ENCODE measurements at places on chromosomes 2 and 18.

DNA sequence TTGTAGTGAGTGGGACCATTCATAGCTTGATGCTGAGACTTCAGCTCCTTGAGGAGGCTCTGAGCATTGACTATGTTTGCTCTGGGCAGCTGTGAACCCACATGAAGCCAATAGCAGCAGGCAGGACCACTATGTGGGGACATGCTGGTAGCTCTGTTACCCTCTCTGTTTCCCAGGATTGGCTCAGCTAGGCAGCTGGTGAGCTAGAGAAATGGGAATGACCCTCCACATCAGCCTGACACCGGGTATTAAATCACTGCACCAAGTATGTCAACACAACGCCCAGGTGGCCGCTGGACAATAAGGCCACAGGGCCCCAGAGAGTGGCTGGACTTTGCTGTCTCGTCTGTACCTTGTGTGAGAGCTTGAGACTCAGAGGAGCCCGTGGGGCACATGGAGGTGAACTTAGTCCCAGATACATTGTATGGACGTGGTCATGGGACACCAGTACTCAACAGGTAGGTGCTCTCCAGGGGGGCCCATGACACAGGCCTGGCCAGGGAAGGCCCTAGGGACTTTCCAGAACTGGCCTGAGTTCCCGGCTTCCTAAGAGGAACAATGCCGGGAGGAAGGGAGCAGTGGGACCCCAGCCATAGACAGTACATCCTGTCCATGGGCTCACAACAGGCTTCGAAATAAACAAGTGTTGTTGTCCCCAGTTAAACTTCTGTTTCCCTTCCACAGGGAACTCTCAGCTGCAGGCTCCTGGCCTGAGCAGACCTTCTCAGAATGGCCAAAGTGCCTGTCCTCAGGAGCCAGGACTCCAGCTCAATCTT is 35.2 kb downstream of the HS1BP3 start:
- no peak for DNase-seq

GRCh38 chr2:149616681-149617456 is 29.3 kb upstream of the MMADHC start:
- no peak for DNase-seq

GRCh38 chr18:5738526-5738925 is 156.8 kb downstream of the TMEM200C start:
- no peak for DNase-seq

DNA sequence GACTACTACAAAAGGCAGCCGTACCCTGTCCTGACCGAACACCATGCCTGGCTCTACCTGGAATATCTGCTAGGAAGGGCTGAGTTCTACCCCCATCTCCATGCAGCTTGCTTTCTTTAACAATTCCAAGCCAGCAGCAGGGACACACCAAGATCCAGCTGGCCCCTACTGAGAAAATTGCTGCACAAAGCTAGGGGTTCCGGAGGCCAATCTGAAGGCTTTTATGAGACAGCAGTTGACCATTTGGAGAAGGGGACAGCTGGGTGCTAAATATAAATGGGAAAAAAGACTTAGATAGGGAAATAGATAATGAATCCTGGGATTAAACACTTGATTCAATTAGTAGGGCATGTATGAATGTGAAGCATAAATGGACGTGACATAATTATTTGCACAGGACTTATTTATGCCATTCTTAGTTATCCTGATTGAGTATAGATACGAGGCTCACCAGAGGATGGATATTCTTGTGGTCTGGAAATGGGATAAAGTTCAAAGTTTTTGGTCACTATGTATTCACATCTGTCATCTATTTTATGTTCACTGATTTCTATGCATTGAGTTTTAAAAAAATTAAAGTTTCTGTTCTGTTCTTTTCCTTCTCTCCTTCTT is 204.0 kb downstream of the ZNF521 start:
- no peak for DNase-seq

- no peak for DNase-seq
Measured at GRCh38 chr18:48037481-48038271, 107.2 kb upstream of the SMAD2 start.

DNA sequence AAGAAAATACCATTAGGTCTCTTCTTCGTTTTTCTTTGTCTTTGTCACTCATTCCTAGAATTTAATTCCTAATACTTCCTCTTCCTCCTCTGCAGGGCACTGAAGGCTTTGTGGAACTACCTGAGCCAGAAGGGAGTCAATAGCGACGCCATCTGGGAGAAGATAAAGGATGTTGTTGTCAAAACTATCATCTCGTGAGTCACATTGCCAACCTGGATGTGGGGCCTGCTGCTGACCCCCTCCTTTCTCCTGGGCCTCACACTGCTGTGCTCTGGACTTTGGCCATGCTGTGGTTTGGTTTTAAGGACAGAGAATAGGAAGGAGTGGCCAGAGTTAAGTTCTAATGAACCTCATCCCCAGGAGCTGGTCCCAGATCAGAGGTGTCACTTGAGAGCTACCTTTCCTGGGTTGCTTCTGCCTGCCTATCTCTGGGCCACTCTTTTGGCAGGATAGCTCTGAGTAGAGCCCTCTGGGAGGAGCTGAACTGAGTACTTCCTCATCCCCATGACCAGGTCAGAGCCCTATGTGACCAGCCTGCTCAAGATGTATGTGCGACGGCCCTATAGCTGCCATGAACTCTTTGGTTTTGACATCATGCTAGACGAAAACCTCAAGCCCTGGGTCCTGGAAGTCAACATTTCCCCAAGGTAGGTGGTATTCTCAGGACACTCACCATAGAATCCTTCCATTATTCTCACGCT is 33.1 kb upstream of the CYP27A1 start:
- no peak for DNase-seq

DNA sequence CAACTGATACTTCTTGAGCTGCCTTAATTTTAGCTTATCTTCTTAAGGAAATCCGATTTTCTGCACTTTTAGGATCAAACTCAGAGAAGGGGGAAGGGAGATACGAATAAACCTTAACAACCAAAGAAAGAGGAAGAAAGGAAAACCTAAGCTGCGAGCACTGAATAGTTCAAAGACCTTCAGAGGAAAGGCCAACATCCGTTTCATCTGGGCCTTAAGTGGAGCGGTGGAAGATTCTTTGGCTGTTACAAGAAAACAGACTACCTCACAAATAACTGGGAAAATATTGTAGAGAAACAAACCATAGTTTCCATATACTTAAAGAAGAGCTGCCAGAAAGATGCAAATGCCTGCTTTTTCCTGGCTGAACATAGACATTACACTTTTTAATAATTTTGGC is 43.6 kb downstream of the VIT start:
- no peak for DNase-seq

GRCh38 chr2:86673986-86674670 is 46.0 kb upstream of the RMND5A start:
- no peak for DNase-seq

DNA sequence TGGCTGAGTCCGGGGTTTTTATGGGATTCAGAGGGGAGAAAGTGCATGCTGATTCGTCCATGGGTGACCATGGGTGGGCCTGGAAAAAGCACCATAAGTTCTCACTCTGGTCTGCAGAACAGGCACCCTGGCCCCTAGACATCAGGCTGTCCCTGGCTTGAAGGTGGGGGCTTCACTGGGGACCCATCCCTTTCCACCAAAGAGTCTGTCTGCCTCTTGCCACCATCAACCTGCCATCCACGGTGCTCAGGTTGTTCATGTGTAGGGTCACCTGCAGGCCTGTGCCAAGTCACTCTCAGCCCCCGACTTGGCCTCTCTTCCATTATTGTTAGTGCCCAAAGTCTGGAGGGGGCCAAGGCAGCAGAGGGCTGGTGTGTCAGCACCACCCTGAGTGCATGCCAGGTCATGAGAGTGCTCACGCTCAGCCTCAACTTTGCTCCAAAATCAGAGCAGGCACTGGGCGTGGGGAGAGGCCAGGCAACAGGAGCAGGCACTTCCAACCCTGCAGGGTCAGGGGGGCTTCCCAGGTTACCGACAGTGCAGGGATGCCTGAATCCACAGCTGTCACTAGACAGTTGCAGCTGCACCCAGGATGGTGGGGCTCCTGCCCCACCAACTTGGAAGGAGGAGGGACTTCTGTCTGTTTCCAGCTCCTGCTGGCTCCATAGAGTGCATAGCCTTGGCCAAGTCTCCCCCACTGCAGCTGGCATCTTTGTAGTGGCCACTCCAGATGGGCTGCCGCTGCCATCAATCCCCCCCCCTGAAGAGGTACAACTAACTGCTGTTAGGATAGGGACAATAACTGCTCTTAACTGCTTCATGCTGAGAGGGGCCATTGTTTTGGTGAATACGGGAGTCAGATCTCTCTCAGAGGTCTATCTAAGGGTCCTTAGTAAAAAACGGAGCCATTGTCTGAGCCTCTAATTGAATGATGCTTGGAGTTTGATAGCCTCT is 209.3 kb downstream of the AKAIN1 start:
- DNase-seq = no peak

- DNase-seq = no peak
Measured at GRCh38 chr2:232022718-232023117, 61.2 kb downstream of the DIS3L2 start.

DNA sequence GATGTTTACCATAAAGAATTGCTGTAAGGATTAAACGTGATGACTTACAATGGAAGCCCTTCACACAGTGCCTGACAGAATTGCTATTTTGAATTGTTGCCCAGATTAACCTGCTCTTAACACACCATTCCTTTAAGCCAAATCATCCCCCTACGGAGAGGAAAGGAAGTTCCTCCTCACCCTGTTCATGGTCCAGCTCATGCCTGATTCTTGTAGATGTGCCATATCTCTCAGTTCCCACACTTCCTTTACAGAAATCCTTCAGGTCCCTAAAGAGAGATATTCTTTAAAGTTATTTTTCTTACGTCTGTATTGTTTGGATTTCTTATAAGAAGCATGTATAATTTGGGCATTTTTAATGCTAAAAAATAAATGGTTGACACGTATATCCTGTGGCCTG is 127.5 kb upstream of the DAPL1 start:
- no peak for DNase-seq

DNA sequence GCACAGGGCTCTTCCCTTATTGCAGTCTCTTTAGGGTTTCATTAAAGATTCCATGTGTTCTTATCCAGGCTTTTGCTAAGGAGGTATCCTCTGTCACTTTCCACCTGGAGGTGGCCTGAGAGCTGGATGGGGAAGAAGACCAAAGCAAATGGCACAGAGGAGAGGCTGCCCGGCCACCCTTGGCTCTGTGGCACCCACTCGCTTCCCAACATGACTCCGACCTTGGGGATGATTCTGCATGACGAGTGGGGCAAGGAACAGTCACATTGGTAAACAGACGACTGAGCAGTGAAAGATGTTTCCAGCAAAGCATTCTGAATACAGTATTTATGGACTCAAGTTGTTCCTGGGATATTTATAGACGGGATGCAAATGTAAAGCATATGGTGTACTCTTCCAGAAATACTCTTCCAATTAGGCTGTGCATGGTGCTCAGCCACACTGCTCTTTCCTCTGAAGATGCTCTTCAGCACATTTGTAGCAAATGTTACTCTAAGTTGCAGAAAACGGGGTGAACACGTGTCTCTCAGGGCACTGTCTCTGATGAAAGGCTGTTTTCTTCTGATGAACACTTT is 377.1 kb upstream of the HS6ST1 start:
- no peak for DNase-seq

- DNase-seq = no peak
Measured at GRCh38 chr18:63683152-63683551, 19.6 kb upstream of the SERPINB11 start.

- DNase-seq = no peak
Measured at GRCh38 chr2:61853086-61853846, 594 bp downstream of the FAM161A start.

DNA sequence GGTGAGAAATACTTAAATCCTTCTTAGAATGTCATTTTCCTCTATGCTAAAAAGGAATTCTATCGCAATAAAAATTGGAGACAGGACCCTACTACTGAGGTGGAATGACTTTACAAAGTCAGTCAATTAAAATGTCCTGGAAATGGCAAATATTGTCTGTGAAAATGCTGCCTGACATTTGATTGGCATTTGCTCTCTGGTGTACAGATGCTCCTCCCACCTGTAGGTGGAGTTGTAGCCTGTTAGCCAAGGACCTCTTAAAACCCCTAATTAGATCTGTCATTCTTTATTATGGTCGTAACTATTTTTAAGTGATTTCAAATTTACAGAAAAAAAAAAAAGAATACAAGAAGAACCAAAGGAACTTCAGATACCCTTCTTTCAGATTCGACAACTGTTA is 393.1 kb upstream of the KLHL29 start:
- no peak for DNase-seq

- no peak for DNase-seq
Measured at GRCh38 chr2:175864137-175864850, 137.8 kb downstream of the LNPK start.

GRCh38 chr2:15145046-15145817 is 415.9 kb downstream of the NBAS start:
- DNase-seq = no peak

- no peak for DNase-seq
Measured at GRCh38 chr2:231431606-231432005, 32.7 kb downstream of the NCL start.

- DNase-seq = no peak
Measured at GRCh38 chr2:85257359-85257969, 70.3 kb downstream of the TGOLN2 start.

DNA sequence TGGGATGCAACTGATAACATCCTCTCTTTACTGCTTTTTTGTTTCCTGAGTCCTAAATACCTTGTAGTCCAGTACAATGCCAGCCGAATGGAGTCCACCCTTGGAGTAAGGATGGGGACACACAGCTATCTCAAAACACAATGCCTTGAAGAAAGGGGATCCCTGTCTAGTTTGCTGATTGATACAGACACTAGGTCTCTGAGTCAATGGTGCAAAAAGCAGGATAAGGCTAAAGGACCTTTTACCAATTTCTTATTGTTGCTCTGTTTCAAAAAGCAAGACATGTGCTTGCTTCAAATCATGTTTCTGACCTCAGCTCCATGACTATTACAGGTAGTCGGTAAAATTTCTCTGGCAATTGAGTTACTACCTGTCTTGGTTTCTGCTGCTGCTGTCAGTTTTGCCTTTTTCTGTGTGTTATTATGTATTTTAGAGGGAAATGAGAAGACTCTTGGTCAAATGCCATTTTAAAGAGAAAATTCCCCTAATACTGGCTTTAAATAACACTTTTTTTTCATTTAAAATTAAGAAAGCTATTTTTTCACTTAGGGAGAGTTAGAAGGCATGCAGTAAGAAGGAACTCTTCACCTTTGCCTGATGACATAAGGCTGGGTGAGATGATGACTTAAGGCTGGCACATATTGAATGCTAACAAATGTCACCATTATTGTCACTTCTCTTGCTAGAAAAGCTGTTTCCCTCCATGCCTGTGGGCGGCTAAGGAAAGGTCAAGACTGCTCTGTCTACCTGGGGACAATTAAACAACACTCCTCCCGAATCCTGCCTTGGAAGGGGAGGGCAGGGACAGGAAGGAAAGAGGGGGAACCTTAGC is 4.9 kb upstream of the FIGLA start:
- no peak for DNase-seq
